ENCODE measurements at places on chromosomes 16 and 17.

- DNase-seq = peak; percentile 29
These were observed 7.7 kb upstream of the PRSS22 start for GRCh38 chr16:2865651-2866050.

DNA sequence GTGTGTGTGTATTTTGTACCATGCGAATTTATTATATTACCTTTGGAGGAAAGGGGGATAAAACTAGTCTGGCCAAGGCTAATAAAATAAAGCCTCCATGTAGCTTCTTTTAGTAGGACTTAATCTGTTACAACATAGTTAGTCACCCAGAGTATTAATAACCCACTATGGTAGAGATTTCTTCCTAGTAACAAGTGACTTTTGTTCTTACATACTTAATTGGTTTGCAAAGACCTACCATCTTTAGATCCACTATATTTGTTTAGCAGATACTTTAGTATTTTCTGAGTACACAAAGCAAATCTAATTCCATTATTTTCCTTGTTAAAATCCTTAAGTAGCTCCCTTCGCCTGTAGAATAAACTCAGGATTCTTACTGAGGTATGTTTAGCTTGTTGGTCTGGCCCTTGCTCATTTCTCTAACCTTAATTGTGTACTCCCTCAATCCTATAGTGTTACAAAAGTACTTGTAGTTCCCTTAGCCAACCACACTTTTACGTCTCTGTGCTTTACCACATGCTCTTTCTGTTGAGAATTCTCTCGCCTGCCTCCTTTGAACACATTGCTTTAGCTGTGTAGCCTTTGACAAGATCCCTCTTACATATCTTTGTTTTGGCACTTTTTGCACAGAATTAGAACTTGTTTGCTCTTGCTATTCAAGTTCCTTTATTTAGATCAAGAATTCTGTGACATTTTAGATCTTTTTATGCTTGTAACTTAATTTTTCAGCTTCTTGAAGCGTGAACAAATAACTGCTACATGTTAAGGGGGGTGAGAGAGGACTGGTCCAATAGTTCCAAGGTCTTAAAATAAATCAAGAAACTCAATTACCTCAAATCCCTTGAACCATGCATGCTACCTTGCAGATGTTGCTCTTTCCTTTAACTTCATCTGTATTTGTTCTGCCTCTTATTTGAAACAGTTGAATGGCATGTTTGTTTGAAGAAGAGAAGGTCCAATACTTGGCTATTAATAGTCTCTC, 23.8 kb downstream of the CLTC start:
- peak; percentile 45 for DNase-seq

GRCh38 chr16:66318505-66318904, 48.0 kb upstream of the CDH5 start:
- DNase-seq = no peak

DNA sequence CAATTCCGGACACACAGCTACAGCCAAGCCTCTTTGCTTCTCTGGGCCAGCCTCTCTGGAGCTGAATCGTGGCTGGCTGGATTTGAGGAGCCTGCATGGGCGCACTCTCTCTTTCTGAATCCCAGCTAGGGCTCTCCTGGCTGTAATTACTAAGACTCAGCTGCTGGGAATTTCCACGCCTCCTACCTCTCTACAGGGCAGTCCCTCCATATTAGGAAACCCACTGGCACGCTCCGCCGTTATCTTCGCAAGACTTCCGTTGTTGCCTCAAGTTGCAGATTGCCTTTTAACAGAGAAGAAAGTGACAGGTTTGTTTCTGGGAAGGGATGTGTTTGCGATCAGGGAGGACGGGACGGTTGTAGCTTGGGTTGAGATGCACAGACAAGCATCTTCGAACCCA, 188.4 kb upstream of the NLRP1 start:
- no peak for DNase-seq

DNA sequence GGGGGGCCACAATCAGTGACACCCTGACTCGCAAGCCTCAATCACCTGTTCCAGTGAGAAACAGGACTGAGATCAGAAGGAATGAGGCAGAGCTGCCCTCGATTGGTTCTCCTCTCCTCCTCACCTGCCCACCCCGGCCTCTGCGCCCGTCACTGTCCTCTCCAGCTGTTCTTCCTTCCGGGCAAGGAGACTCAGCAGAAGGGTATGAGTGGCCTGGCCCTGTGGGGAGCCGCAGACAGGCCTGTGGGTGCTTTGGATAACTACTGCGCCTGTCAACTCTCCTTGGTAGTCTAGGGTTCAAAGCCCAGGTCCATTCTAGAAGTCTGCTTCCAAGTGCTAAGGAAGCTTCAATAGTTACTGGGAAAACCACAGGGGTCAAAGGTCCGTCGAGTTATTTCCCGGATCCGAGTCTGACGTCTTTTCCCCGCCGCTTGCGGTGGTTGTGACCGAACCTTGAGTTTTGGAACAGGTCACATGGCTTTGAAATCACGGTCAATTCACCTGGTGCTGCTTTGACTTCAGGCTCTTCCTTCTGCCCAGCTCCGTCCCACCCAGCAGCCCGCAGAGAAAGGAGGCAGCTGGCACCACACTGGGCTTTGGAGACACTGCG, 8.3 kb downstream of the CARD14 start:
- DNase-seq = no peak

GRCh38 chr17:1750628-1751027, 8.0 kb downstream of the SERPINF2 start:
- no peak for DNase-seq

DNA sequence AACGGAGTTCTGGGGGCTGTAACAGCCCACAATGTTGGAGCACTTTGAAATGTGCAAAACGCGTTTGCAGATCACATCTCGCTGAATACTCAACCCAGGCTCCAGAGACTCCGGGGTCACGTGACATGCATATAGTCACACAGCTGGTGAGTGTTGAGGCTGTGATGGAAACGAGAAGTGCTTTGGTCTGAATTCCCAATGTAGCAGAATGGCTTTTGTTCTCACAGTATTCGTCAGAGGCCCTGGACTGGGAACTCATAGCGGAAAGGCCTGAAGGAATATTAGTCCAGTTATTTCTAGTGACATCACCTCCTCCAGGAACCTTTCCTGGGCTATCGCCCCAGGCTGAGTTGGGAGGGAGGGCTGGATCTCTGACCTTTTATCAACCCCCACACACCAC, 95.8 kb upstream of the CRHR1 start:
- no peak for DNase-seq

- no peak for DNase-seq
These were observed 29.4 kb upstream of the ATP2A3 start for GRCh38 chr17:3993493-3994220.

GRCh38 chr17:32871746-32872145, 5.2 kb downstream of the MYO1D start:
- no peak for DNase-seq

- no peak for DNase-seq
These were observed 55.0 kb upstream of the METRNL start for GRCh38 chr17:83024218-83024971.

- DNase-seq = no peak
These were observed 107.9 kb downstream of the AATF start for GRCh38 chr17:37056622-37057021.
